B cell (primary cell): ENCODE measurements at places on chromosomes 1 and 21.

- no peak for DNase-seq
Measured at GRCh38 chr1:227449741-227450441, 113.5 kb upstream of the ZNF678 start.

DNA sequence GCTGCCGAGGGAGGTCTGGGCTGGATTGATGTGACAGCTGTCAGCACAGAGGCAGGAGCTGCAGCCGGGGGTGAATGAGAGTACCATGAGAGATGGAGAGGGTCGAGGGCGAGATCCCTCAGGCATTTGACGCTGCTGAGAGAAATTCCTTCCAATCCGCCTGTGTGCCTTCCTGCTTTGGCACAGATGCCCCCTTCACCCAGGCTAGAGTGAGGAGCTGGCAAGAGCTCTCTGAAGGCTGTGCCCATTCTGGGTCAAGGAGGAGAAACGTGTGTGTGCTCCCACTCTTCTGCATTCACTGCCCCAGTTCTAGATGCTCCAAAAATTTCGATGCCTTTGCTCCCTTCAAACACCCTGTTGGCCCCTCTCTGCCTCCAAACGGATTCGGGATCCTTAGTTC, 4.8 kb downstream of the ARTN start:
- no peak for DNase-seq

GRCh38 chr1:111441573-111442192, 7.4 kb downstream of the WDR77 start:
- peak; percentile 79 for DNase-seq

DNA sequence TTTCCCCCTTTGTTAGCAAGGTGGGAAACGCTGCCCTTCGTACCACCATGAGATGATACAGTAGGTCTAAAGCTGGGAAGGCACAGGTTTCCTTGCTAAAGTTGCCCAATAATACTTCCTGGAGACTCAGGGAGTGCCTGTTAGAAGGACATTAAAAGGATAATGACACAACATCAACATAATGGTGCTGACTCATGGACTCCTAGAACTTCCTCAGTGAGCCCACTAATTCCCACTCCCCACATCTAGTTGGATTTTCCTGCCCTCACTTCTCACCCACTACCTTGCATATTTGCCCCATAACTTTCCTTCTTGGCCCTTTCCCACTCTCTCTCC, 17.5 kb downstream of the CFAP45 start:
- no peak for DNase-seq

- no peak for DNase-seq
Measured at GRCh38 chr21:41561701-41562100, 53.7 kb upstream of the TMPRSS2 start.

- DNase-seq, result no peak
Measured at GRCh38 chr1:90713741-90714509, 3.2 kb downstream of the BARHL2 start.
